Stimulated activated CD8-positive, alpha-beta memory T cell treated with anti-CD3 and anti-CD28 coated beads, Interleukin-4, amount 100 ng/mL, for 24 hours (primary cell): ENCODE measurements at places on chromosomes 3 and 15.

DNA sequence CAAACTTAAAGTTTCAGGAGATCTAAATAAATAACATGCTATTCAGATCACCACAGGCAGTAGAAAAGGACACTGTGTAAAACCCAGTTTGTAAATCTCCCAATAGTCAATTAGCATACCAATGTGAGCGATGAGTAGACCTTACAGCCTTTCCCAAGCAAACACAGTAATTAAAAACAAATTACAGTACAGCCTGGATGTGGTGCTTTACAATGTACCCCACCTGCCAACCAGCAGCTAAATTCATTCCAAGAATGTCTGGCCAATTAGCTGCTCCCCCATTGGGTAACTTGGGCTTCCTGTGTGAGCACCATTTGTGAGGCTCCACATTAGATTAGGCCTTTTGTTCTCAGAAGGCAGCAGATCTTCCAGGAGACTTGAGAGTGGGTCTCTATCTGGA is 635.0 kb downstream of the TBL1XR1 start:
- no peak for DNase-seq

DNA sequence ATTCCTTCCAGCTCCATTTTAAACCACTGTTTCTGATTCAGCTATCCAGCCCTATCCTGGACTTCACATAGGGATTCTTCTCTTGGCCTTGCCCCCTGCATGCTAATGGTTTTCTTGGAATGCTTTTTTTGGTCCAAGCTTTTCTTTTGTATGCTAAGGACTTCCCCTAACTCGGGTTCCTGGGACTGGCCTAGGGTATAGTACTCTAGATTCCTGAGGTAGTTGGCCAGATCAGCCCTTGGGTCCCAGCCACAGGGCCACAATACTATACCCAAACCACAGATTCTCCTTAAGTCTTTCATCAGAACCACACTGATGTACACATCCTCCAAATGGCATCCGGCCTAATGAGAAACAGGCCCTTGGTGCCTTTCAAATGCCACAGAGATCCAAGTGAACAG is 2.8 kb downstream of the FYCO1 start:
- no peak for DNase-seq

GRCh38 chr3:76586471-76586870 is 453.4 kb upstream of the ROBO2 start:
- no peak for DNase-seq

GRCh38 chr15:95401587-95401986 is 928.9 kb upstream of the NR2F2 start:
- no peak for DNase-seq

- DNase-seq = no peak
Observed at GRCh38 chr3:49877716-49878115, 8.0 kb upstream of the CAMKV start.

- no peak for DNase-seq
Observed at GRCh38 chr15:47194718-47195117, 522.6 kb upstream of the SEMA6D start.
